ENCODE measurements at places on chromosomes 7 and 10.

- peak; percentile 80 for DNase-seq
Measured at GRCh38 chr10:98267894-98268693, at the start of gene LOXL4. Gene LOXL4 (minus strand): TSS chr10:98268194. CDS start chr10:98263019, 5,175 bp downstream.

GRCh38 chr7:75614401-75614800 lies 122.3 kb downstream of the SPDYE5 start:
- no peak for DNase-seq

DNA sequence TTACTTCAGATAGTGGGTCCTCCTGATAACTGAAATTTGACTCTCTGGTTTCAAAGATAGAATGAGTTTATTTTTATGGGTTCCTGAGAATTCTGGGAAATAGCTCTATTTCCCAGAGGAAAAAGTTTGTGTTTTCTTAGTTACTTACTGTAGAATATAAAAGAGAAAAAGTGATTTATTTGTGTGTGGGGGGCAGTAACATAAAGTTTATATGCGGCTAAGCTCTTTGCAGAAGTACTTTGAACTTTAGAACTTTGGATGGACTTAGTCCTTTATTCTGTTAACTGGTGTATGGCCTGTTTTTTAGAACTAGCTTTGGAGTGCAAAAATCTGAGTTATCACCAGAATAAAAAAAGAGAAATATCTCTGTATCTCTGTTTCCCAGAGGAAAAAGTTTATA lies 157.1 kb downstream of the BBS9 start:
- DNase-seq, result no peak

- no peak for DNase-seq
Measured at GRCh38 chr10:5184987-5185775, at the start of gene AKR1C8. Gene AKR1C8 (minus strand): TSS chr10:5185150. CDS start chr10:5185104, 46 bp downstream.

DNA sequence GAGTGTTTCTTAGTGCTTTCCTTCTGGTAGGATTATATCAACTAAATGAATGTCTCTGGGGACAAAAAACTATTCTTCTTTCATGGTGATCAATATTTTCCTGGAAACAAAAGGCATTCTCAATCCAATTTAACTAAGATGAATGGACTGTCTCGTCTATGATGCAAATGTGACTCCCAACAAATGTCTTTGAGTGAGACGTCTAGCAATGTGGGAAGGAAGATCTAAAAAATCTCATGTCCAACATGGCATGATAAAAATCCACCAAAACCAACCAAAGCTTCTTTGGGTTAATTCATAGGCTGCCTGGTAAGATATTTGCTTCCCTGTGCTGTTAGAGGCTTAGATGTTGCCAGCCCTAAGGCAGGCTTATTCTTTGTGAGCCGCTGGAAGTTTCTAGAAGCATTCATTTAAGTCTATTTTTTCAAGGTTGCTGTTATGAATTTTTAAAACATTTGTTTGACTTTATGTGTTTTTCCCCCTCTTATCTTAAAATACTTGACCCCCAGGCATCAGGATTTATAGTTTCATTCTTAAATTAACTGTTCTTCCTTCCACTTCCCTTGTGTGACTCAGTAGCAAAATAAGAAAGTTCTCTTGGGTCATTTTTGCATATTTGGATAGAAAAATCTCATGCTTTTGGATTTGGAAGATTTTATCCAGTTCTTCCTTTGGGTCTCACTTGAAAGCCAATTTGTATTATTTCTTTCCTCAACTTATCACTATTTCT lies 156.3 kb downstream of the NRP1 start:
- peak; percentile 20 for DNase-seq

DNA sequence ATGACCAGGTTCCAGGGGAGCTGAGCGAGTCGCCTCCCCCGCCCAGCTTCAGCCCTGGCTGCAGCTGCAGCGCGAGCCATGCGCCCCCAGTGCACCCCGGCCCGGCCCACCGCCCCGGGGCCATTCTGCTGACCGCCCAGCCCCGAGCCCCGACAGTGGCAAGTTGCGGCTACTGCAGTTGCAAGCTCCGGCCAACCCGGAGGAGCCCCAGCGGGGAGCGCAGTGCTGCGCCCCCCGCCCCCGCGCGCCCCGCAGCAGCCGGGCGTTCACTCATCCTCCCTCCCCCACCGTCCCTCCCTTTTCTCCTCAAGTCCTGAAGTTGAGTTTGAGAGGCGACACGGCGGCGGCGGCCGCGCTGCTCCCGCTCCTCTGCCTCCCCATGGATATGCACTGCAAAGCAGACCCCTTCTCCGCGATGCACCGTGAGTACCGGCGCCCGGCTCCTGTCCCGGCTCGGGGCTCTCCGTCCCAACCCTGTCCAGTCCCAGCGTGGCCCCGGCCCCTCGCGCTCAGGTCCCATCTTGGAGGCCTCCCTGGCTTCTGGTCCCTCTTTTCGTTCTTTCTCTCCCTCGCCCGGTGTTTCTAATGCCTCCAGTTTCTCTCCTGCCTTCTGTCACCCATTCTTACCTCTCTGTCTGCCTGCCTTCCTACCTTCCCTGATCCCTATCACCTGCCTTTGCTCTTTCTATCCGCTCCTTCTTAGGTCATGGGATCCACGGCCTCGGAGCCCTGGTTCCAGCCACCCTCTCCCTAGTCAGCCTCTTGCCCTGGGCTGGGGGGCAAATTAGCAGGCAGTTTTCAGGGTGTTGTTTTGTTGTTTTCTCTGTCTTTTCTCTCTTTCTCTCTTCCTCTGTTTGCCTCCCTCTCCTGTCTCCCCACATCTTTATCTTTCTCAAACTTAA lies 751 bp downstream of the PAX2 start:
- no peak for DNase-seq
